ENCODE measurements at places on chromosomes 1 and 21.

DNA sequence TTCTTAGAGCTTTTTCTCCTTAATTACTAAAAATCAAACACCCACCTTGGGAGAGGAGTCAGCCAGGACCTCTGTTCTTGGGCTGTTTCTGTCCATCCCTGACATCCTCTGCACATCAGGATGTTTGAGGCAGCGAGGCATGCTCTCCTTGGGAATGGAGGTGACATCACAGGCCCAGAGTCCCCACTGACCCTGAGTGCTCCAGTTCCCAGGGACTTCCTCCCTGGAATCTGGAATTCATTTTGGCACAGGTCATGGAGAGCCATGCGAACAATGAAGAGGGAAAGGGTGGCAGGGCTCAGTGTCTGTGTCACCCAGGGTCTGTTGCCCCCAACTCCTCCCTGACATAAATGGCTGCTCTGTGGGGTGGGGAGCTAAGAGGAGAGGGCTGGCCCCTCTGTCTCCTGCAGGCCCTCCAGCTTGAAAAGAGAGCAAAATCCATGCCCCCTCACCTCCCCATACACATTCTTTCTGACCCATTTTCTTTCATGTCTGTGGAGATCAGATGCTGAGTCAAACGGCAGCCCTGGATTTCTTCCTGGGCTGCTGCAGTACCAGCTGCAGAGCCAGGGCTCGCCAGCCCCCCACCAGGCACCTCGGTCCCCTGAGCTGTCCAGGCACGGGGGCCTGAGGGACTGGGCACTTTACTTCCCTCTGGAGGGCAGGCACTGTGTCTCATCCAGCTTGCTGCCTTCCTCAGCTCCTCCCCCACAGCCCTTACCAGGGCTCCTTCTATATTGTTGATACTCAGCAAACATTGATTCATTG lies 102.0 kb downstream of the NMNAT2 start:
- no peak overlapping the region for H3K27ac ChIP-seq
- H3K4me1 ChIP-seq, result peaks cover 14% of the 10 kb centered on the region
- H3K4me3 ChIP-seq, result no peak overlapping the region
- DNase-seq, result no peak
- no peaks in the 10 kb centered on the region for H3K27me3 ChIP-seq

GRCh38 chr1:22314706-22315105 lies 136.9 kb upstream of the ZBTB40 start:
- H3K27me3 ChIP-seq, result no peaks in the 10 kb centered on the region
- H3K4me3 ChIP-seq, result no peak overlapping the region
- no peak for DNase-seq
- H3K27ac ChIP-seq, result no peak overlapping the region
- no peaks in the 10 kb centered on the region for H3K4me1 ChIP-seq

DNA sequence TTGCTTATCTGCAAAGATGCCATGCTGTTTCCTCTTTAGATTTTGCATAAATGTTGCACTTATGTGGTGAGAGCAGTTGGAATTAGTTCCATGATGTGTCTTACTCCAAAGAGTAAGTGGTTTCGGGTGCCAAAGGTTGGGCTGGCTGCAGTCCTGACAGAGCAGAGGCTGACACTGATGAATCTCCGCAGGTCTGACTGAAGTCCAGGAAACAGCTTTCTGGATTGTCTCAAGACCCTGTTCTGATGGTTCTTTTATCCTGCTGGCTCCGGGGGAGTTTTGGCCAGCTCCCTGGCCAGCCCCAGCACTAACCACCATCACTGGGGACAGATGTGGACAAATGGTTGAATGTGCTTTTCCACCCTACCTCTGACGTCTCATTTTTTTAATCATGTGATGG lies 207.2 kb upstream of the KIAA0040 start:
- no peaks in the 10 kb centered on the region for H3K4me1 ChIP-seq
- H3K27ac ChIP-seq, result no peak overlapping the region
- H3K36me3 ChIP-seq, result no peaks in the 10 kb centered on the region
- DNase-seq, result no peak
- H3K4me3 ChIP-seq, result no peak overlapping the region

GRCh38 chr1:107535091-107535490 lies 394.3 kb downstream of the NTNG1 start:
- no peaks in the 10 kb centered on the region for H3K36me3 ChIP-seq
- no peak for DNase-seq
- no peaks in the 10 kb centered on the region for H3K4me1 ChIP-seq
